HT-29 (cell line): ENCODE measurements at places on chromosomes 2 and 18. TPM values are rescaled to one million over a fixed set of nuclear protein-coding genes. Genes with fewer than 3 reads are reported as not detected.

DNA sequence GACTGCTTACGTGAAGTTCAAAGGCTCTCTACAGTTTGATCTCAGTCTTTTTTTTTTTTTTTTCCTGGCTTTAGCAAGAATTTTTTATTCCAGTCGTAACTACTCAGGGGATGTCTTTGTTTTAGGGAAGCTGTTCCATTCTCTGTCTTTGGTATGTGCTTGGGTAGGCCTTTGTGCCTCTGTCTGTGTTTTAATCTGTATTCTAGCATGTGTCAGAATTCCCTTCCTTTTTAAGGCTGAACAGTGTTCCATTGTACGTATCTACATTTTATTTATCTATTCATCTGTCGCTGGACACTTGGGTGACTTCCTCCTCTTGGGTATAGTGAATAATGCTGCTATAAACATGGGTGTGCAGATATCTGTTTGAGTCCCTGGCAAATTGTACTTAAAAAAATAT lies 42.6 kb downstream of the MYO1B start:
- DNase-seq: no peak

ADGRF3 gene
- total RNA-seq: 0.16 and 0.28 TPM in 2 replicates

GRCh38 chr2:46893269-46893939 lies 22.2 kb downstream of the MCFD2 start:
- DNase-seq: no peak

DNA sequence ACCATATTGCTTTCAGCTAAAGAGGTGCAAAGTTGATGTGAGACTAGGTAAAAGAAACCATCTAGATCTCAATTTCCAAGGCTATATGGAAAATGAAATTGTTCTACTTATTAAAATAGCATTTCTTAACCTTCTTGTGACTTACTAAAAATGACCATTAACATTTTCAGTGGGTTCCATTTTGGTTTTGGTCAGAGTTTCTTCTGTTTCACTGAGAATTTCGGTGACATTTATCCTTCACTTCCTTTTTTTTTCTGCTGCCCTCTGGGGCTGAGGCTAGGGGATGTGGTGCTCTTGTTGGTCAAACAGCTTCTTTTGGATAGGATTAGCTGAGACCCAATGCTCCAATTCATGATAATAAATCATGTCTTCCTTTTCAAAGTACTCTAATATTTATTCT lies 44.3 kb upstream of the REL start:
- DNase-seq: no peak

GRCh38 chr2:172083628-172084394 lies 1.5 kb upstream of the DLX1 start:
- no peak for DNase-seq

CHST9 gene
- not detected in 2 replicates for total RNA-seq

FLACC1 gene
- 0.13 and 1.2 TPM in 2 replicates for total RNA-seq

GRCh38 chr2:134252092-134252750 lies 1.7 kb upstream of the MGAT5 start:
- DNase-seq: no peak

GRCh38 chr2:231985823-231986261 lies 24.3 kb downstream of the DIS3L2 start:
- DNase-seq: peak; percentile 78
